ENCODE measurements at places on chromosomes 2 and 18.

- no peak for DNase-seq
These were observed 24.1 kb downstream of the SLC14A2 start for GRCh38 chr18:45639408-45639807.

DNA sequence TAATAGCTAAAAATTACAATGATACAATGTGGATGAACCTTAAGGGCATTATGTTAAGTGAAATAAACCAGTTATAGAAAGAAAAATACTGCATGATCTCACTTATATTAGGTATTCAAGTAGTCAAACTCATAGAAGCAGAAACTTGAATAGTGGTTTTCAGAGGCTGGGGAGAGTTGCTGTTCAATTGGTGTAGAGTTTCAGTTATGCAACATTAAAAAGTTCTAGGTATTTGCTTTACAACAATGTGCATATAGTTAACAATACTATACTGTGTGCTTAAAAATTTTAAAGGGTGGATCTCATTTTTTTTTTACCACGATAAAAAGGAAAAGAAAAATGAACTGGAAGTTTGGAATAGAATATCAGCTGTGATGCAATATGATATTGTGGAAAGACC is 479.1 kb downstream of the SPAG16 start:
- no peak for DNase-seq

- no peak for DNase-seq
These were observed 657.8 kb downstream of the MBD2 start for GRCh38 chr18:53566626-53567025.

DNA sequence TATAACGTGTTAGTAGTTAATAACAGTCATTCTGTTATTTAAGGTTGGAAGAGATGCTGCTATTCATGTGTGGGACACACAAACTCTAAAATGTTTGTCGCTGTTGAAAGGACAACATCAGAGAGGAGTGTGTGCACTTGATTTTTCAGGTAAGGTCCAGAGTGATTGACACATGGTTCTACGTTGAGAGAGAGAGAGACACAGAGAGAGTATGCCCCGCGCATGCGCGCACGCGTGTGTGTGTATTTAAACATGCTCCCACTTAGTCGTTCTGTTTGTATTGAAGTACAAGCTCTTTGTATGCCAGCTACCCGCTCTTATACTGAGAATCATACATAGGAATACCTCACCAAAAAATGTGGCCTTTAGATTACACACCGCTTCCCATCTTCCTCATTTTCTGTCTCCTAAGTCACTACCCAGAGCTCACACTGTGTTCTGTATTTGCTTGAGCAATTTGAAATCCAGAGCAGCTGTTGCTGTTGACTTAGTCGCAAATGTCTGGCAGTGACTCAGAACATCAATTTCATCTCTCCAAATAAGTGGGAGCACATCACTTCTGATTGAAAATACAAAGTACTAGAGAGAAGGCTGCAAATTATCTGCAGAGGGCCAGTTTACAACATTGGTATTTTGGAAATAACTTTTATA is 148.1 kb downstream of the EML6 start:
- no peak for DNase-seq

- DNase-seq, result peak; percentile 59
These were observed 93.7 kb upstream of the WDR75 start for GRCh38 chr2:189347540-189347939.

GRCh38 chr2:203973000-203973399 is 36.4 kb downstream of the ICOS start:
- DNase-seq, result no peak

- DNase-seq, result no peak
These were observed 81.5 kb downstream of the DYSF start for GRCh38 chr2:71534826-71535225.
